ENCODE measurements at places on chromosomes 13 and 19.
A peak's percentile ranks its signal among the peaks of the same experiment; 100 is the strongest.

GRCh38 chr19:35031072-35031881 is 1.0 kb downstream of the SCN1B start:
- DNase-seq: peak; percentile 53

DNA sequence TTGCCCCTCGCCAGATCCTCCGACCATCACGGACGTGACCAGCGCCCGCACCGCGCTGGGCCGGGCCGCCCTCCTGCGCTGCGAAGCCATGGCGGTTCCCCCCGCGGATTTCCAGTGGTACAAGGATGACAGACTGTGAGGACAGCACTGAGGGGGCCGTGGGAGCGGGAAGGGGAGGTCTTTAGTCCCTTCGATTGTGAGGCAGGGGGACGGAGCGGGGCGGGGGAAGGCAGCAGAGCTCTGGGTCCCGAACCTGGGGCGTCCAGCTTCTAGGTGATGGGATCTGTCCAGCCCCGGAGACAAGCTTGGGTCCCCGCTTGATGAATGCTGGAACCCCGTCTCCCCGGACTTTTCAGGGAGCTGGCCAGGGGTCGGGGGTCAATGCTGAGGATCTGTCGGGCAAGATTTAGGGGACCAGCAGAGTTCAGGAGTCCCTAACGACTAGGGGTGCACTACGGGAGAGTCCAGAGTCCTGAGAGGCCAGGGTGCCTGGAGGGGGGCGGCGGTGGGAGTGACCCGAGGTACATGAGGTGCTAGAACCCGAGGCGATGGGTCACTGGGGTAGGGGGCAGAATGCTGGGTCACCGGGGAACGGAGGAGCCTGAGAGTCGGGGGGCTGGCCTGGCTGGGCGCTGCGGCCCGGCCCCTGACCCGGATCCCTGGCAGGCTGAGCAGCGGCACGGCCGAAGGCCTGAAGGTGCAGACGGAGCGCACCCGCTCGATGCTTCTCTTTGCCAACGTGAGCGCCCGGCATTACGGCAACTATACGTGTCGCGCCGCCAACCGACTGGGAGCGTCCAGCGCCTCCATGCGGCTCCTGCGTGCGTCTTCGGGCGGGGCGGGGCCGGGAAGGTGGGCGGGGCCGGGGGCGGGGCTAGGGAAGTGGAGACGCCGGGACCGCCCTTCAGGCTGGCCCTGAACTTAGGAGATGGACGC is 14.6 kb downstream of the VSIG10L start:
- DNase-seq: no peak

GRCh38 chr19:19568802-19569756 is 31.0 kb downstream of the CILP2 start:
- DNase-seq: no peak

DNA sequence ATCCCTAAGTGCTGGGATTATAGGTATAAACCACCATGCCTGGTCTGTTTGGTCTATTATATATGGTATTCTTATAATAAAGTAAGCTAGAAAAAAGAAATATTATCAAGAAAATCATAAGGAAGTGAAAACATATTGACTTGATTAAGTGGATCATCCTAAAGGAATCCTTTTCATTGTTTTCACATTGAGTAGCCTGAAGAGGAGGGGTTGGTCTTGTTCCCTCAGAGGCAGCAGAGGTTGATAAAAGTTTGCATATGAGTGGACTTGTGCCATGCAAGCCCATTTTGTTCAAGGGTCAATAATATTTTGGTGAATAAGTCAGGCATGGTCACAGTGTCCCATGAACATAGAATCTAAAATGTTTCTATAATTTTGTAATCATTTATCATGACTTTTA is 52.7 kb downstream of the ZNF627 start:
- DNase-seq: no peak

- DNase-seq: no peak
These were observed 128.7 kb downstream of the UQCRFS1 start for GRCh38 chr19:29084266-29084665.

Measured in caudate nucleus (tissue), 63 donors.